ENCODE measurements at places on chromosomes 11 and 22. TPM values are rescaled to one million over a fixed set of nuclear protein-coding genes. Genes with fewer than 3 reads are reported as not detected.

INS gene
- total RNA-seq: 0.74 TPM

IL17REL gene
- not detected for total RNA-seq

OR52A1 gene
- not detected for total RNA-seq

SLC22A9 gene
- total RNA-seq: not detected

SLC35E4 gene
- 3.7 TPM for total RNA-seq

MEI1 gene
- 2.2 TPM for total RNA-seq

TBX10 gene
- not detected for total RNA-seq

DNA sequence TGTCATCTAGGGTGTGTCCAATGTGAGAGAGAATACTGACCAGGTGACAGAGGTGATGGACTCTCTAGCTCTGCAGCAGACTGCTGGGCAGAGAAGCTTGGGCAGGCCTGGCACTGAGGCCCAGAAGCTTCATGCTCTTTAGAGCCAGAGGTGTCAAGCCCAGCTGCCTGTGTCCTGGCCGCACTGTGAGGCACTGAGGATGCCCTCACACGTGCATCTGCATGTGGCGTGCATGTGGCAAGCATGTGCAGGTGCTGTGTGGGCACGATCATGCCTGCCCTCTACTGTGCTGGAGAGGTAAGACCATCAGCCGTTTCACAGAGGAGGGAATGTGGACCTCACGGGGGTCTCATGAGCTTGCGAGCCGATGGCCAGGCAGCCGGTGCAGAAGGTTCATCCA is 15.8 kb upstream of the TXNRD2 start:
- DNase-seq: no peak

DNA sequence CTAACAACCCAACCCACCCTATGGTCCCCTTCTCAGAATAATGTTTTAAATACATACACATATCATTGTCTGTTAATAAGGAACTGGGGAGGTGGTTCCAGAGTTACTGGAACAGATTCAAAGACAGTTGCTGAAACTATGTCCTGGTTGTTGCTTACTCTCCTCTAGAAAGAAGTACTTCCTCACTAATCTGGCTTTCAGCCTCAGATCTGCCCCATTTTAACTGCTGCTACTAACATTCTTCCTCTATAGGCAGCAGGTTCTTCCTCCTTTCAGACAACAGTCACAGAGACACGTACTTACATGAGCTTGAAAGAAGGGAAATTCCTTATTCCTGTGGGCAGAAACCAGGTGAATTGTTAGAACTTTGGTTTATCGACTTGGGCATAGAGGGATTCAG is 8.1 kb upstream of the NEU3 start:
- no peak for DNase-seq

DNA sequence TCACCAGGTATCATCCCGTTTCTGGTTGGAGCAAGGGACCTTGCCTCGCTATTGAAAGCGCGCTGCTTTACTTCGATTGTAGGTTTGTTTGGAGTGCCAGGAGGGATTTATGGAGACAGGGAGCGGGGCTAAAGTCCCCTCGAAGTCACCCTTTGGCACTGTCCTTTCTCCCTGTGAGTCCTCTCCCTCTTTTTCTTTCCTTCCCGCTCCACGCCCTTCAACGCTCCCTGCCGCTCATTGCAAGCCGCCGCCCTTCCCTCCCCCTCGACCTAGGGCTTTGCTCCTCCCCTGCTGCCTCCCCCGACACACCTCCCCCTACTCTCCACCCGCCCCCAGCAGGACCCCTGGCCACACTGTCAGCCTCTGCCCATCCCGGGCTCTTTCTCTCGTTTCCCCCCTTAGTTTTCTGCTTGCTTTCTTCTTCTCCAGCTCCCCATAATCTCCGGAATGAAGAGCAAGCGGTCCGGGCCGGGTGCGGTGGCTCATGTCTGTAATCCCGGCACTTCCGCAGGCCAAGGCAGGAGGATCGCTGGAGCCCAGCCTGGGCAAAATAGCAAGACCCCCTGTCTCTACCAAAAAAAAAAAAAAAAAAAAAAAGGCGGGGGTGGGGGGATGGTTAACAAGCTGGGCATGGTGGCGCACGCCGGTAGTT is 41.0 kb downstream of the AHNAK start:
- DNase-seq: no peak

DNA sequence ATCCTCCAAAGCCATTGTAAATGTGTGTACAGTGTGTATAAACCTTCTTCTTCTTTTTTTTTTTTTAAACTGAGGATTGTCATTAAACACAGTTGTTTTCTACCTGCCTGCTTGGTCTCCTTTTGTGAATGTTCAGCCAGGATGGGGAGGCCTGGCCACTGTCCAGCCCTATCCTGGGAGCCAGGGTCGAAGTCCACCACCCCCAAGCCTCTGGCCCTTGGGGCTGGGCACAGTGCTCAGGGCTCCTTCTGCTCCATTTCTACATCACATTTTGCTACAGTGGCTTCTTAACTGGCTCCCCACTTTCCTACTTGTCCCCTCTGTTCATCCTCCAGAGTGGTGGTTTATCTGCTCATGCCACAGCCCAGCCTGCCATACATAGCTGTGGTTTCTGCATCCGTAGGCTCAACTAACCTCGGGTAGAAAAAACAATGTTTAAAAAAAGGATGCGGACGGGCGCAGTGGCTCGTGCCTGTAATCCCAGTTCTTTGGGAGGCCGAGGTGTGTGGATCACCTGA is 2.5 kb upstream of the SMARCB1 start:
- no peak for DNase-seq

DNA sequence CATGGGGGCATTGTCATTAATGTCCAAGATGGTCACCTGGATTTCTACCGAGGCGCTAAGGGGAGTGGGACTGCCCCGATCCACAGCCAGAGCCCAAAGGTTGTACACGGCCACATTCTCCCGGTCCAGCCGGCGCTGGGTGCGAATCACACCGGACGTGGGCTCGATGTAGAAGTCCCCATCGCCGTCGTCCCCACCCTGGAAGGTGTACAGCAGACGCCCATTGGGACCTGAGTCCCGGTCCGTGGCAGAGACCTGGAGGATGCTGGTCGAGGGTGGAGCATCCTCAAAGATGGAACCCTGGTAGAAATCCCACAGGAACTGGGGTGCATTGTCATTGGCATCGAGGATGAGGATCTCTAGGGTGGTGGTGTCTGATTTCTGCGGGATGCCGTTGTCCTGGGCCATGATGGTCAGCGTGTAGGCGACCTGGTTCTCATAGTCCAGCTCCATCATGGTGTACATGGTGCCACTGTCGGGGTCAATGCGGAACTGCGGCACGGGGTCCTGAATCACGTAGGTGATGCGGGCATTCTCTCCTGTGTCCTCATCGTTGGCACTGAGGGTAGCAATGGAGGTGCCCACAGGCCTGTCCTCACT is 3.1 kb downstream of the CELSR1 start:
- DNase-seq: no peak

GRCh38 chr11:68273026-68273738 is 1.4 kb upstream of the C11orf24 start:
- DNase-seq: peak; percentile 49

DNA sequence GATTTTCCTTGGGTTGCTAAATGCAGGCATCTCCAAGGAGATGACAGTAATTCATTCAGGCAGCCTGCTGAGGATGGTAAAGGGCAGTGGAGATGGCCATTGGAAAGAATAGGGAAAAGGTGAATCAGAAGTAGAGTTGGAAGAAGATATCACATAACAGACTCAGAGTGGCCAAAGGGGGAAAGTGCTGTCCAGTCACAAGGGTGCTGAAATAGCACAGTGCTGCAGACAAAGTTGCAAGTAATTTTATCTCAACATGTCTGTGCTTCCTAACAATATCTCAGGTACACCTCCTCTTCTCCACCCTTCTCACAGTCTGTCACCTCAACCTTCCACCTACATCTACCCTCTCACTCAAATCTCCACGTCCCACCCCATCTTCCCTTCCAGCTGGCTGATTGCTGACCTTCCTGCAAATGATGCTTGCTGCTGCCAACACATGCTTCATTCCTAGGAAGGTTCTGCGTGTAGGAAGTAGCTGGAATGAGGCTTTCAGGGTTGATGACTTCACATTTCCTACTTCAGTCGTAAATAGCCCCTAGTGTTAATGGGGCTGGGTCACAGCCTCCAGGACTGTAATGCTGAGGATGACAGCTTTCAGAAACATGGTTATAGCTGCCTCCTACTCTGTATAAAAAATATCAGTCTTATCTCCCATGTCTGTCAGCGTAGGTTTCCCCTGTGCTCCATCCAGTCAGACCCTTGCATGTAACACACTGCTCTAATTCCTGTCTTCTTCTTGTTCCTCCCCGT is 123.9 kb downstream of the CTNND1 start:
- no peak for DNase-seq

DNA sequence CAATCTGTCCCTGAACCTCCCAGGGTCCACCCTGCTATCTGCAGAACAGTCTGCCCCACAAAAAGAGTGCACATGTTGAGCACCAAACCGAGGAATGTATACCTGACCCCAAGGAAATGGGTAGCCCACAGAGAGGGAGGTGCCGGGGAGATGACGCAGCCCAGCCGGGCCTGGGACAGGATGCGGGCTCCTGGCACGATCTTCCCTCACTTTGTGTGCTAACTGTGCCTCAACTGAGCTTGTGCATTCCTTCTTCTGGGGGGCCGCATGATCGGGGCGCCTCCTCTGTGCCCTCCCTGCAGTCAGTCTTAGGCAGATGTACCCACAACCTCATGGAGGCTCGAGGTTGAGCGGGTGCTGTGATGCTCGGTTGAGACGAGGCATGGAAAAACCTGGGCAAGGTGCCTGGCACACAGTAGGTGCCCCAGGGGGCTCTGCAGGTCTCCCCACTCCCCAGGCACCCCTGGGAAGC is 2.4 kb downstream of the GAS2L1 start:
- peak; percentile 89 for DNase-seq

GRCh38 chr22:23152238-23153114 is 7.2 kb downstream of the RAB36 start:
- DNase-seq: no peak

DNA sequence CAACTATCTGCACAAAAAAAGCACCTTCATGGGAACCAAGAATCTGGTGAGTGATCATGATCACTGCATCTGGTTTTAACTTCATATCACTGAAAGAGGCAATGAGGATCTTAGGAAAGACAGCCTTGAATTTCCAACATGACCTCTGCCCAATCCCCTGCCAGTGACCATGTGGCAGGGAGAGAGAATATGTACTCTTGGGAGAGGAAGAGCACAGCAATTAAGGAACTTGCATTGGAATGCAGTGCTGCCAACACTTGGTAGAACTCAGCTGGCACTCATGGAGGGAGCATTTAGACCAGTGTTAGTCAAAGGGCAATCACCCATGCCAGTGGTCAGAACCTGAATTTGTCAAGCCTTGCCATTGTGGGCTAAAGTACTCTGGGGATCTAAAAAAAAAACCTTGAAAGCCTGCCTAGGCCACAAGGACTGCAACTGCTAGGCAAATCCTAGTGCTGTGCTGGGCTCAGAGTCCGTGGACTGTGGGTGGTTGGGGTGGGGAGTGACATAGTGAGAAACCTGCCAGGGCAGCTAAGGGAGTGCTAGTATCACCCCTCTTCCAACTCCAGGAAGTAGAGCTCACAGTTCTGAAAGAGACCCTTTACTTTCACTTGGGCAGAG is 23.1 kb downstream of the JRKL start:
- no peak for DNase-seq

GRCh38 chr22:17339095-17339693 is 30.1 kb upstream of the CECR2 start:
- DNase-seq: no peak

- no peak for DNase-seq
Measured at GRCh38 chr11:2741377-2742131, 41.8 kb upstream of the KCNQ1OT1 start.

- no peak for DNase-seq
Measured at GRCh38 chr11:6321356-6321755, 1.1 kb upstream of the CAVIN3 start.

DNA sequence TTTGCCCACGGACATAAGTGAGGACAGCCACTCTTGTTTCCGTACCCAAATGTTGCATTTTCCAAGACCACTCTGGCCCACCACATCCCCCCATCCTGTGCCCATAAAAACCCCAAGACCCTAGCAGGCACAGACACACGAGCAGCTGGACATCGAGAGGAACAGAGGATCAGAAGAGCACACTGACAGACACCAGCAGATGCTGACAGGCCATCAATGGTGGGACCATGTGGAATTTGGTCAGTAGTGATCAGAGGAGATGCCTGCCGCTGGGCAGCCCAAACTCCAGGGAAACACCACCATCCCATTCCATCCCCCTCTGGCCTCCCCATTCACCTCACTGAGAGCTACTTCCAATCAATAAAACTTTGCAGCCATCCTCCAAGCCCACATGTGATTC is 87.0 kb downstream of the DLG2 start:
- DNase-seq: no peak

DNA sequence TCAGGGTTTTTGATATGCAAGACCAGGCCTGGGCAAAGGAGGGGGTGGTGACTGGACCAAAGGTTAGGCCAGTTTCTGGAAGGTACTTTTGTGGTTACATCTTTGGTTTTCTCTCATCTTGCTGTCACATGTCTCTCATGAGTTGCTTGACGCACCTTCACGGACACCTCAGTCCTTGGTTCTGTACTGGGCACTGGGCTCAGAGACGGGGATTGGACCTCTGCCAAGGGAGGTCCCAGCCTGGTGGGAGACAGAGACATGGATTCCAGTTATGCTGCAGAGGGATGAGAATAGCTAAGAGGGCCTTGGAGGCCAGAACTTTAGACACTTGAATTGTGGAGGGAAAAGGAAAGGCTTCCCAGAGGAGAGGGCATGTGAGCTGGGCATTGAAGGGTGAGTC is 1.7 kb downstream of the USP35 start:
- DNase-seq: no peak

- no peak for DNase-seq
Measured at GRCh38 chr11:63969461-63969860, 5.0 kb upstream of the COX8A start.

DNA sequence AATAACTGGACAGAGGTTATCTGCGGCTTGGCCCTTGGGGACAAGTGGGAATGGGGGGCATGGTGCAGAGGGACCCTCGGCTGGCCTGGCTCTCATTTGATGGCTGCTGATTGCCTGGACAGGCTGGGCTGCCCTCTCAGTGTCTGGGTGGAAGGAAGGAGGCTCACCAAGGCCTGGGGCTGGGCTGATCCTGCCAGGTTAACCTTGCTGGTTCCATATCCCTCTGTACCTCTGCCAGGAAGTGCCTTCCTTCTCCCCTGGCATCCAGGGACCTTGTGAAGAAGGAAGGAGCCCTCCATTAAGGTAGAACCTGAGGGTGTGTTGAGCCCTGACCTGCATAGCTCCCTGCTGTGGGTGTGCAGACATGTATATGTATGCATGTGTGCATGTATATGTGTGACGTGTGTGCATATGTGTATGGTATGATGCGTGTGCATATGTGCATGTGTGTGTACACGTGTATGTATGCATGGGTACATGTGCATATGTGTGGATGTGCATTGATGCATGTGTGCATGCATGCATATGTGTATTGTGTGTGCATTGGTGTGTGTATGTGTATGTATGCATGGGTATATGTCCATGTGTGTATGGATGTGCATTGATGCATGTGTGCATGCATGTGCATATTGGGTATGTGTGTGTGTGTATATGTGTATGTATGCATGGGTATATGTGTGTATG is 433.9 kb downstream of the TBC1D22A start:
- DNase-seq: peak; percentile 67

Data from mesenteric fat pad (tissue), 1 donor.